ENCODE measurements at places on chromosomes 4 and X. TPM values are rescaled to one million over a fixed set of nuclear protein-coding genes. Genes with fewer than 3 reads are reported as not detected.

Gene NWD2
- total RNA-seq = not detected

Gene COX7B2
- total RNA-seq = not detected

Gene TNMD
- total RNA-seq = not detected

Gene AR
- 0.75 TPM for total RNA-seq

Gene PNCK
- total RNA-seq = 0.09 TPM

Gene F8A3
- total RNA-seq = 1.3 TPM

Gene UGT2B10
- not detected for total RNA-seq

Gene THOC2
- 70.4 TPM for total RNA-seq

Gene EMCN
- 40.8 TPM for total RNA-seq

Gene F8
- 0.81 TPM for total RNA-seq

Gene FAM47A
- not detected for total RNA-seq

Gene LETM1
- total RNA-seq = 108 TPM

Gene MAGEE1
- total RNA-seq = 0.85 TPM

Gene SLC6A8
- 7.9 TPM for total RNA-seq

Gene ZNF711
- total RNA-seq = 1.7 TPM

Gene RPGR
- 25.2 TPM for total RNA-seq

Gene MOSPD2
- 8.8 TPM for total RNA-seq

Gene ENPEP
- under 0.01 TPM for total RNA-seq

Gene HSFX2
- 0.18 TPM for total RNA-seq

Gene SSX2B
- total RNA-seq = not detected

Gene SLC6A14
- total RNA-seq = not detected

Gene HSFX4
- not detected for total RNA-seq

Gene LRRC66
- total RNA-seq = 0.36 TPM

Gene GYPE
- total RNA-seq = not detected

Gene PAGE5
- not detected for total RNA-seq

Gene SCML2
- total RNA-seq = 1.3 TPM

Gene MMAA
- total RNA-seq = 2.9 TPM

Gene GAB1
- 9.4 TPM for total RNA-seq

Gene CT45A5
- not detected for total RNA-seq

Gene EDNRA
- 5.0 TPM for total RNA-seq

Gene CT45A3
- total RNA-seq = not detected

Gene NMU
- total RNA-seq = 0.72 TPM

Gene PPP1R3F
- 8.1 TPM for total RNA-seq

Gene NOX1
- total RNA-seq = not detected

Gene GCNA
- total RNA-seq = 2.7 TPM

Gene G6PD
- 66.3 TPM for total RNA-seq

Gene EXOC1L
- total RNA-seq = not detected

Gene CXCL8
- total RNA-seq = 130 TPM

Gene TACR3
- total RNA-seq = not detected

Gene GPR82
- total RNA-seq = not detected

Gene PAGE2
- not detected for total RNA-seq

Gene FGFRL1
- 12.0 TPM for total RNA-seq

Gene TMSB15C
- 3.6 TPM for total RNA-seq

Gene ITGB1BP2
- total RNA-seq = 2.1 TPM

Gene KLB
- under 0.01 TPM for total RNA-seq

Gene GPRASP1
- 2.2 TPM for total RNA-seq

Gene STS
- total RNA-seq = 2.2 TPM

Gene MMRN1
- total RNA-seq = 417 TPM

Gene RPL10
- 2,577 TPM for total RNA-seq

Gene SYN1
- total RNA-seq = 0.09 TPM

Gene EBP
- total RNA-seq = 86.6 TPM

Gene PLXNA3
- total RNA-seq = 8.3 TPM

Gene FOXR2
- not detected for total RNA-seq

Gene AKAP4
- total RNA-seq = not detected

Gene CDKN2AIP
- total RNA-seq = 13.1 TPM

Gene CITED1
- total RNA-seq = 0.38 TPM

Gene RS1
- total RNA-seq = not detected

Gene AADAT
- total RNA-seq = 0.81 TPM

Measured in endothelial cell of coronary artery (primary cell).